ENCODE measurements at places on chromosomes 5 and 9. TPM values are rescaled to one million over a fixed set of nuclear protein-coding genes. Genes with fewer than 3 reads are reported as not detected.

Gene PAEP
- total RNA-seq, result not detected

Gene SPINK4
- total RNA-seq, result not detected

Gene IFNA17
- not detected for total RNA-seq

Gene RIMOC1
- total RNA-seq, result 37.6 TPM

DNA sequence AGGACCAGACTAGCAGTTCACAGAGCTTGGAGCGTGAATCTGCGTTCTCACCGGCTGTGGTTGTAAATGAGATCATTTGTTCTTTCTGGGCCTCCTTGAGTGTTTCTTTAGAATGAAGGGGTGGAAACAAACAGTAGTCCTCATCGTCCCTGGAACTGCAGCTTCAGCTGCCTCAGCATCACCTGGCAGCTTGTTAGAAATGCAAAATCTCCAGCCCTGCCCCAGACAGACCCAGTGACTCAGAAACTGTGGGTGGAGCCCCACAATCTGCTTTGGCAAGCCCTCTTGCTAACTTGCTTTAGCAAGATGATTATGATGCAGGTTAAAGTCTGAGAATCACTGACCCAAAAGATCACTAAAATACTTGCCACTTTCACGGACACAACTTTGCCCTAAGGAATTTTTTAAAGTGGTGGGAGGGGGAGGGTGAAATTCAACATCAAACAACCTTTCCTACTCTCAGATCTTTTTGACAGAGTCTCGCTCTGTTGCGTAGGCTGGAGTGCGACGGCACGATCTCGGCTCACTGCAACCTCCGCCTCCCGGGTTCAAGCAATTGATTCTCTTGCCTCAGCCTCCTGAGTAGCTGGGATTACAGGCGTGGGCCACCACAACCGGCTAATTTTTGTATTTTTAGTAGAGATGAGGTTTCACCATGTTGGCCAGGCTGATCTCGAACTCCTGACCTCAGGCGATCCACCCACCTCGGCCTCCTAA lies 86.0 kb downstream of the BRINP1 start:
- DNase-seq, result no peak

GRCh38 chr5:58060996-58061395 lies 398.9 kb downstream of the PLK2 start:
- DNase-seq, result no peak

DNA sequence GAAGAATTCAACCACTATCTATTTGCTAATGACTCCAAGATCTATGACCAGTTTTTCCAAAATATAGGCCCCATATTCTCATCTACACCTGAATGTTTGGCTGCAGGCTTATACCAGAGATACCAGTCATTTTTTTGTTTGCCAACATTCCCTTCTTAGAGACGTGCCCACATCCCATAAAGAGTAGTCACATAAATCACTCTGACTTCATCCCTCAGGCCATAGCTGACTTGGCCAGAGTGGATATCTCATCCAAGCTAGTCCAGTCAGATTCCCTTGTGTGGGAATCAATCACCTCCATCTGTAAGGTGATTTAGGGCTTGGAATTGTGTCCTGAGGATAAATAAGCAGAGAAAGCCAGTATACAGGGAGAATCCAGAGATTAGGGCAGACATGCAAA lies 124.3 kb upstream of the SLC24A2 start:
- no peak for DNase-seq

DNA sequence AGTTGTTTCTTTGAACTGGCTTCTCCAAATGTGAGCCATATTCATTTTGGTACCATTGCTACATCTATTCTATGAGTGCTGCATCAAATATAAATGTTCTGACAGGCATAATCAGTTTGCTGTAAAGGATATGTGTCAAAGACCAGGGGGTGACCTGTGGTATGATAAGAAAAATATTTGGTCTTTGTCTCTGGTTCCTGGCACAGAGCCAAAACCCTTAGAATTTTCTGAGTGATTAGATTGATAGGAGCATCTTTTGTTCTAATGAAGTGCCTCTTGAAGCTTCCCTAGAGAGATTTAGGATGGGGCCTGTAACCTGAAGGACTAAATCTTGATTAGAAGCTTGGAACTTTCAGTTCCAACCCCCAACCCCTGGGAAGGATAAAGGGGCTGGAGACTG lies 256.3 kb downstream of the NNT start:
- no peak for DNase-seq

DNA sequence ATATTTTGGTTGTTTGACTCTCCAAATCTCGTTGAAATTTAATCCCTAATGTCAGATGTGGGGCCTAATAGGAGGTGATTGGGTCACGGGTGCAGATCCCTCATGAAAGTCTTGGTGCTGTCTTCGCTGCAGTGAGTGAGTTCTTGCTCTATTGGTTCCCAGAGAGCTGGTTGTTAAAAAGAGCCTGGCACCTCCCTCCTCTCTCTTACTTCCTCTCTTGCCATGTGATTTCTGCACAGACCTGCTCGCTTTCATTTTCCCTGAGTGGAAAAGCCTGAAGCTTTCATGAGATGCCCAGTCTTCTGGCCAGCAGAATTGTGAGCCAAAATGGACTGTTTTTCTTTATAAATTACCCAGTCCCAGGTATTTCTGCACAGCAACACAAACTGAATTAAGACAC lies 221.6 kb downstream of the MAT2B start:
- DNase-seq, result no peak

DNA sequence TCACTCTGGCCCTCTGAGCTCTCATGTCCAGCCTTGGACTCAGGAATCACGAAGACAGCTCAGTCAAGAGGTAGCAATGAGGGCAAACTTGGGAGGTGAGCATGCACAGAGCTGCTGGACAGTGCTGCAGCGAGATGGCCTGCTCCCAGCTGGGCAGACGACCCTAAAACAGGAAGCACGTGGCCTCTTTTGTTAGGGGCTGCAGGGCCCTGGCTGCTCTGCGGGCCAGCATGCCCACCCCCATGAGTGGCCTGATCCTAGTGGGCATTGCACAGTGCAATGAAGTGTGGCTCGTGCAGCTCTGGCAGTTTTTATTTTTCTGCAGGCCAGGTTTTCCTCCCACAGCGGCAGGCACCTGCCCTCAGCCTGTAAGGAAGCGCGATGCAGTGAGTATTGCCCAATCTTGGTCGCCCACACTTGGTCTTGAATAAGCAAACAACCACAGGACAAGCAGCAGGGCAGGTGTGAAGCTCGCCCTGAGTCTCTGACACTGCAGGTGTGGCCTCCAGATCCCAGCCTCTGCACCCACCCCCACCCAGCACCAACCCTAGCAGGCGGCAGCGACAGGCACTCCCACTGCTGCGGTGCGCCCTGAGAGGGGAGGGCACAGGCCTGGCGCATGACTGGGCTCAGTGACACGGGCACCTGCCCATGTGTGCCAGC lies 60.8 kb downstream of the SEMA4D start:
- DNase-seq, result no peak

DNA sequence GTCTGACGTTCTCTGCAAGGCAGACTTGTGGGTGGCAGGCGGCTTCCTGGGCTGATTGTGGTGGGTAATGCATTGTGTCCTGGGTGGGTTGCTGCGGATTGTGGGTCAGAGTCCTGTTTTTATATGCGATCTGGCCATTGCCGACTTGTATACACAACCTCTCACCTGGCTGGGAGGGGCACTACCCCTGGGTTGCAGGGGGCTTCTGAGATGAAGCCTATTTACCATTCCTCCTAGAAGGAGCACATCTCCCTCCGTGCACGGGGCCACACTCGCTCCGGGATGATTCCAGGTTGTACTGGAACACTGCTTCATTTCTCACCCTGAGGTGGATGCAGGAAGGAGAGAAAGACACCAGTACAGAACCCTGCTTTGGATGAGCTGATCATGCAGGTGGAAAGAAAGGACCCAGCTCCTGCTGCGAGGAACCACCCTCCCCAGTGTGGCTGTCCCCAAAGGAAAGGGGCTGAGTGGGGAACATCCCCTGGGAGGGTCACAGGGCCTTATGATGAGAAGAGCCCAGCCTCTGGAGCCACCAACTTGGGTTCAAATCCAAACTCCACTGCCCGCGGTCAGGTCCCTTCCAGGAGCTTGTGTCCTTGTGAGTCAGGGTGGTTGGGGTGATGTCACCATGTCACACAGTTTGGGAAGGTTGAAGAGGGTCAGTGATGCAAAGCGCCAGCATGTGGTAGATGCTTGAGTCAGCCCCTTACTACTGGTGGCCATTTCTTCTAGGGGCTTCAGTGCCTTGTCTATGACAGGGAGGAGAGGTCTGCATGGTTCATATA lies 151.8 kb upstream of the COL5A1 start:
- DNase-seq, result no peak

DNA sequence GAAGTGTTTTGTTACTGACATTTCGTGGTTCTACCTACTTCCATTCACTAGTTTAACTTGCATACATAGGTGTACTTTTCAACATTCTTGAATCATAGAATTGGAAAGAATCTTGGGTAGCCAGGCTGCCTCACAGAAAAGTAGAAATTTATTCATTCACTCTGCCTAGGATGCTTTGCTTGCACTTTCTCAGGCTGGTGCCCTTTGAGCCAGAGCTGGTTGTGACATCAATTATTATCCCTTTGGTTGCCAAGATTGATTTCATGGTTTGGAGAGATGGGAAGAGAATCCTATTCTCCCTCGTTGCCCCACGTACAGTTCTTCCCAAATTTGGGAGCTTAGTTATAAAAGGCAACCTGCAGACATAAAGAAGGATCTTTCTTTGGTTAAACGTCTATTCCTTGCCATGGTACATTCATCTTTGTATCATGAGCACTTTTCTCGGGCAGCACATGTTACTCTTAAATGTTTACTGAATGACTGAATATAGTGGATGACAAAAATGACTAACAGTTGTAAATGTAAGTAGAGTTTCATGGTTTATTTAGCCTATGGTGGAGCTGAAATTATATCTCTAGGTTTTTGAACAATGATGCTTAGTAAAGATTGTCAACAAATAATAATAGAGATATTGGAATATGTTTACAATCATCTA lies 195.5 kb downstream of the COMMD10 start:
- no peak for DNase-seq

DNA sequence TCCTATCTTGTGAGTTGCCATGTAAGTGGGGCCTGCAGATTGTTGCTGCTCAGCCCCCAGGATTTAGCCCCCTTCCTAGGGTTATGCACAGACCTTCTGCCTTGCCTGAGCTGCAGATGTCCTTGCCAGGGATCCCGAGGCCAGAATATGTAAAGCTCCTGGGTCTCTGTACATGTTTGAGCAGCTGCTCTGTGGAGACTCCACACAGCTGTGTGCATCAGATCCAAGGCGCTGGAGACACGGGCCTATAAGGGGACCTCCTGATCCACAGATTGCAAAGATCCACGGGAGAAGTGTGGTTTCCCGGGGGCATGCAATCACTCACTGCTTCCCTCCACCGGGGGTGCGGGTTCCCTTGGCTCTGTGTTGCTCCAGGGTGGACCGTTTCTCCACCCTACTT lies 28.9 kb downstream of the TAF11L14 start:
- no peak for DNase-seq

DNA sequence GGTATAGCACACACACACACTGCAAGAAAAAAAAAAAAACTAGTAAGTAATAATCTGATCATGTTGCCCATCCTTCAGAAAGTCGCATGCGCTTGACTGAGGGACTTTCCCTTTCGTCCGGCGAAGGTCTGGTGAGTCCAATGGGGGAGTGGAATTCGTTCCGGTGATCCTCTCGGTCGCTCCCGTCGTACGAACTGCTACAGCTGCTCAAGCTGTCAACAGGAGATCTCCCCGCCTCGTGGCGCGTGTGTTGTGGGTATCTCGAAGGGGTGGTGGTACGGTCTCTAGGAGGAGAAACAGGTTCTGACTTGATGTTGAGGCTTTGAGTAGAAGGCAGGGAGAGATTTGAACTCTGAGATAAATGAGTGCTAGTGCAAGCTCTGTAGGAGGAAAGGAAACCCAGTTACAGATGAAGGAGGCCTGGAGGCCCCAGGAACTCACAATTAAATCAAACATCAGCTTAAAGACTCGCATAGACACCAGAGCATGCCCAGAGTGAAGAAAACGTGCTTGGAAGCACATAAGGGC lies 160.4 kb downstream of the MEF2C start:
- DNase-seq, result no peak

GRCh38 chr9:114552706-114553105 lies 34.9 kb upstream of the ATP6V1G1 start:
- no peak for DNase-seq

DNA sequence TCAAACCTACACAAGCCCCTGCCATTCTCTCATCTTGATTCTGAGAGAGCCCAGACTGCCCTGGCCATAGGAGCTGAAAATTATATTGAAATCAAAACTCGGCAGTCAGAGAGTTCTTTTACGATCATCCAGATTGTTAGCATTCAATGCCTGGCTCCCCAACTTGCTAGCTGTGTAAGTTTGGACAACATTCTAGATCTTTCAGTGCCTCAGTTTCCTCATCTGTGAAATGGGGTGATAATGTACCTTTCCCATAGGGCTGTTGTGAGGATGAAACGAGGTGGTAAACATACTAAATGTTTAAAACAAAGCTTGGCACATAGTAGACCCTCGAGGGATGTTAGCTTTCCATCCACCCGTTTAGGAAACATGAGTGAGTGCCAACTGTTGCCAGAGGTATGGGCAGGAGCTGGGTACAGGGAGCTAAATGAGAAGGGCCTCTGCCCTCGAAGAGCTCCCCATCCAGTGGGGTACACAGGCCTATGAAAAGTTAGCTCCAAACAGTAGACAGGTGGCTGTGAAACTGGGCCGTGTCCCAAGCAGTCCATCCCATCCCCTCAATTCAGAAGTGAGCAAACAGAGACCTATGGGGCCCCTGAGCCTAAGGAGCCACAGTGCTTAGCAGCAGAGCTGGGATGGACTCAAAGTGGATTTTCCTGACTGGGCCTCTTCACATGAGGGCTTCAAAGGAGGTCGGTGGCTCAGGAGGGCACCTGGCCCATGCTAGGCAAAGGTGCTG lies 17.3 kb upstream of the IGFBPL1 start:
- no peak for DNase-seq

- no peak for DNase-seq
Measured at GRCh38 chr5:98773214-98773463, 324 bp upstream of the RGMB start.

DNA sequence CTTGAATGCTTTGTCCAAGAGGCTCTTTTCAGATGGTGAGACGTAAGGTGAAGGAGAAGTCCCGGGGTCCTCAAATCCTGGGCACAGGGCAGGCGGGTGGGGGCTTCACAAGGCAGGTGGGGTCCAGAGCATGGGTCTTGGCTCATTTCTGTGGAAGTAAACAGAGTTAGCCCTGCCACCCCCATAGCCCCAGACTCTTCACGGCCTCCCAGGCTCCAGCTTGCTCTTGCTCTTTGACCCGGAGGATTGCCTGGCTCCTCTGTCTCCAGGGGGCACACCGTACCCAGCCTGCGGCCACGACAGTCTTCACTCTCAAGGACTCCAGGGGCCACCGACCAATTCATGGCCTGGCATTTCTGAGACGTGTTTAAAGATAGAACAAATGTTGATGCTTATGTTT lies 28.8 kb upstream of the POMT1 start:
- peak; percentile 46 for DNase-seq
